ENCODE measurements at places on chromosomes 2 and 18.

DNA sequence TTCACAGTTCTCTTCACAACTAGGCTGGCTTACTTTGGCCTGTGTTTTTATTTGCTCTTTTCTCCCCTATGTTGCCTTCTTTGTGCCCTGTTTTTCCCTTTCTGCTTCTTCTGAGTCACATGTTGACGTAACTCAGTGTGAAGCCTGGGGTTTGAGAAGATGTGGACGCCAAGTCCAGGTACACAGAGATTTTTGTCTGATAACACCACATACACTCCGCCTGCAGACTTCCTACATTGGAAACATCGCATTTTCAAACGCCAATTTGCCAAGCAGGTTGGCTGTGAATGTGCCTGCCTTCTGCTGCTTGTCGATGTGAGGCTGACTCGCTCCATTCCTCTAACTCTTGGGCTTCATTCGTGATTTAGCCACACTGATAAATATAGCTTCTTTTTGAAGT lies 62.6 kb upstream of the FN1 start:
- no peak for DNase-seq

- DNase-seq, result no peak
Measured at GRCh38 chr18:46051731-46052461, 20.2 kb downstream of the PSTPIP2 start.

- DNase-seq, result no peak
Measured at GRCh38 chr2:6764968-6765723, 100.6 kb downstream of the CMPK2 start.

- DNase-seq, result no peak
Measured at GRCh38 chr2:158459161-158460003, 2.6 kb downstream of the PKP4 start.

- no peak for DNase-seq
Measured at GRCh38 chr2:42046819-42047487, 868 bp upstream of the PKDCC start.

GRCh38 chr18:59308938-59309260 lies 9.6 kb downstream of the CPLX4 start:
- DNase-seq, result no peak

GRCh38 chr2:23441414-23441813 lies 56.4 kb downstream of the KLHL29 start:
- DNase-seq, result no peak

GRCh38 chr2:16204886-16205620 lies 264.7 kb downstream of the MYCN start:
- DNase-seq, result no peak

- DNase-seq, result no peak
Measured at GRCh38 chr2:18304849-18305248, 255.6 kb downstream of the RDH14 start.

DNA sequence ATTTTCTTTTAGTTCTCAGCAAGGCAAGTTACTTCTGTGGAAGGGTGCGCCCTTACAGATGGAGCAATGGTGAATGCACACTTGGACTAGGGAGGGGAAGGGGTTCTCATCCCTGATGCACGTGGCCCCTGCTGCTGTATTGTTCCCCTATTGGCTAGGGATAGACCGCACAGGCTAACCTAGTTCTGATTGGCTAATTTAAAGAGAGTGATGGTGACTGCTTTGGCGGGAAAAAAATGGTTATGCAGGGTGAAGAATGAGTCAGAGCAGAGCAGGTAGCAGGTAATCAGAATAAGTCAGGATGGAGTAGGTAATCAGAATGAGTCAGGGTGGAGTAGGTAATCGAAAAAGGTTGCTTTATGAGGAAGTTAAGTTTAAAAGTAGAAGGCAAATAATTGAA lies 171.5 kb downstream of the MTCL1 start:
- no peak for DNase-seq

DNA sequence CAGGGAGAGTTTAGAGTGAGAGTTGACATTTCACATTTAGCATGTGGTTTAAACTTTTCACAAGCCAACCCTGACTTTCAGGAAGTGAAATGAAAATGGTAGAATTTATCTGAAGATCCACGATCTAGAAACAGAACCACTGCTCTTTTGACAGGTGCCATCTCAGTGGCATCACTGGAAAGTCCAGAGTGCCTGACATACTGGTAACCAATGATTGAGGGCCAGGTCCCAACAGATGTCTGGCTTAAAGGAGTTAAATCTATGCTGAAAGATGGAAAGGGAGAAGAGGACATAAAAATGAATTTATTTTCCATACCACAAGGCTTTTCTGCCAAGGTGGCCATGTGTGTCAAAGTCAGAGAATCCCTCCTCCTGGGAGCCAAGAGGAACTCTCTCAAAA lies 2.7 kb downstream of the IL36G start:
- DNase-seq, result no peak

GRCh38 chr18:38606841-38607240 lies 1041.2 kb upstream of the CELF4 start:
- no peak for DNase-seq

DNA sequence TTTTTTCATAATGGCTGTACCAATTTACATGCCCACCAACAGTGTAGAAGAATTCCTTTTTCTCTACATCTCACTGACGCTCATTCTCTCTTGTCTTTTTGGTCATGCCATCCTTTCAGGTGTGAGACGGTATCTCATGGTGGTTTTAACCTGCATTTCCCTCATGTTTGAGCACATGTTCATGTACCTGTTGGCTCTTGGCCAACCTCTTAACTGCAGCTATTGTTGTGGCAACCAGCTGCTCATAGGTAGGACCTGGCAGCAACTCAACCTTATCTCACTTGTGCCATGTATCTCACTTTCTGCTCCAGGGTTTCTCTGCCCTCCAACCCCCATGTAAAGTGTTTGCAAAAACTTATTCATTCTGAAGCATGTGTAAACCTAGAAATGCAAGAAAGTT lies 167.5 kb downstream of the UPP2 start:
- DNase-seq, result no peak

- no peak for DNase-seq
Measured at GRCh38 chr2:169036736-169037440, 5.8 kb upstream of the ABCB11 start.

DNA sequence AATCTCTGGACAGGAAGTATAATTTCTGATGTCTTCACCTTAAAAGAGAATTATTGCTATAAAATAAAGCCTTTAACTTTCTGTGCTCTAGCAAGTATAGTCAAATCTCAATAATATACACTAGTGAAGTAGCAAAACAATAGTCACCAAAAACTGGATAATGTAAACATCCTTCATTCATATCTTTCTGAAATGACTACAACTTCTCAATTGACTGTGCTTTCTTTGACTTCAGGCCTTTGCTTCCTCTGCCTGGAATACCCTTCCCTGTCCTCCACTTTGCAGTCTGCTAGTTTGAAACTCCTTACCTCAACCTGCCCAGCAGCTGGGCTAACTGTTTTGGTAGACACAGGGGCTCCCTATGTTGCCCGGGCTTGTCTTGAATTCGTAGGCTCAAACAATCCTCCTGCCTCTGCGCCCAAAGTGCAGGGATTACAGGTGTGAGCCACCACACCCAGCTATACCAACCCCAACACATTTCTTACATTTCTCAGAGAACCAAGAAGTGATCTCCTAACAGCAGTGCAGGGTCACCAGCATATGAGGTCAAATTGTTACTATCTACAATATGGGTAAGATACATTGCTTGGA lies 6.6 kb upstream of the PCBP1 start:
- no peak for DNase-seq

GRCh38 chr2:13537771-13538349 lies 821.1 kb downstream of the TRIB2 start:
- no peak for DNase-seq

DNA sequence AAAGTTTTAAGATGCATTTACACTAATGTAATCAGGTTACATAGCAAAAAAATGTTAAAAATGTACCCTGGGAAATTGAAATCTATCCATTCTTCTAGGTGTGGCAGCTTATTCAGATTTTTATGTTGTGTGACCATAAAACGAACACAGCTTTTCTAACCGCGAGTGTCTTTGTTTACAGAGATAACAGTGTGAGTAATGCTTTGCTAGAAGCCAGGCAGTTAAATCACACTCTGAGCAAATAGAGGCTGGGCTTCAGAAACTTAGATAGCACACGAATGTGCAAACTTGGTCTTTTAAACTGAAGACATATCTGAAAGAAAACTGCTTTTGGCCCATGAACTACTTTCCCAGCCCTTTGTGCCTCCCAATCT lies 116.1 kb downstream of the SPTBN1 start:
- DNase-seq, result no peak

GRCh38 chr18:62881509-62882016 lies 166.2 kb downstream of the PHLPP1 start:
- DNase-seq, result no peak

All from stimulated activated CD4-positive, alpha-beta T cell treated with anti-CD3 and anti-CD28 coated beads, Interleukin-15, amount 100 ng/mL, for 48 hours (primary cell).